SK-MEL-5 (cell line): ENCODE measurements at places on chromosomes 1 and 21. TPM values are rescaled to one million over a fixed set of nuclear protein-coding genes. Genes with fewer than 3 reads are reported as not detected.

The OR6N2 gene
- total RNA-seq, result not detected in 2 replicates

The CD1E gene
- total RNA-seq, result not detected in 2 replicates

The DNASE2B gene
- total RNA-seq, result 0.18 TPM in 1 of 2 replicates, not detected in the other

The CFAP141 gene
- not detected in 2 replicates for total RNA-seq

The MYCBP gene
- 13.3 and 18.0 TPM in 2 replicates for total RNA-seq

The CNR2 gene
- not detected in 2 replicates for total RNA-seq

The EPHA2 gene
- total RNA-seq, result 2.5 and 5.0 TPM in 2 replicates

The PSMG1 gene
- 87.8 and 96.7 TPM in 2 replicates for total RNA-seq

The TYW3 gene
- total RNA-seq, result 22.6 and 30.5 TPM in 2 replicates

The SV2A gene
- 19.4 and 22.3 TPM in 2 replicates for total RNA-seq

The TMIGD3 gene
- total RNA-seq, result 0.21 TPM in 1 of 2 replicates, not detected in the other

The SYNC gene
- 2.7 and 3.0 TPM in 2 replicates for total RNA-seq

The S100A2 gene
- total RNA-seq, result 0.24 and 2.2 TPM in 2 replicates
